GM06990 (cell line): ENCODE measurements at places on chromosomes 2 and 18.

DNA sequence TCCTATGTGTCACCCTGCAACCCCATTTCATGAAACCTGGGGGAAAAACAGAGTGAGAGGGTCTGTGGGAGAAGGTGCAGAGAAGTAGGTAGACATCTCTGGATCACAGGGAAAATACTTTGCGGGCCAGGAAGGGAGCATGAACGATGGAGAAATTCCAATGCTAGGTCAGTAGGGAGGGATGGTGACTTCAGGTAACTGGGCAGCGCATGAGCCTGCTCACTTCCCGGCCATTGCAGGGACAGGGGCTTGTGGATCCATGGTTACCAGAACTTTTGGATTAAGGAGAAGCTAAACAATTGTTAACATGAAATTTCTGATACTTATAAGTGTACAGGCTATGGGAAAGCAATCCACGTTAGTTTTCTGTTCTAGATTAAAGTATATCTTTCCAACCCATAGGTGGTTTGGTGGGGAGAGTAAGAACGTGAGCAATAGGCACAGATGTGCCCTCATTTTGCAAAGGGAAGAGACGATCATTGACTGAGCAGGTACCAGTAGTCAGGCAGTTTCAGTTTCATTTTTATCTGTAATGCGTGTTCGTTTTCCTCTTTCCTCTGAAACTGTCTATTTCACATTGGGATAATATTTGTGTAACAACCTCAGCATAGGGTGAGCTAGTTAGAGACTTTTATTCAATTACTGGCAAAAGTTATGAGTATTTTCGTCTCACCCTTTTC is 65.0 kb downstream of the NYAP2 start:
- DNase-seq, result no peak

GRCh38 chr2:146873646-146874259 is 971.1 kb upstream of the ACVR2A start:
- no peak for DNase-seq

DNA sequence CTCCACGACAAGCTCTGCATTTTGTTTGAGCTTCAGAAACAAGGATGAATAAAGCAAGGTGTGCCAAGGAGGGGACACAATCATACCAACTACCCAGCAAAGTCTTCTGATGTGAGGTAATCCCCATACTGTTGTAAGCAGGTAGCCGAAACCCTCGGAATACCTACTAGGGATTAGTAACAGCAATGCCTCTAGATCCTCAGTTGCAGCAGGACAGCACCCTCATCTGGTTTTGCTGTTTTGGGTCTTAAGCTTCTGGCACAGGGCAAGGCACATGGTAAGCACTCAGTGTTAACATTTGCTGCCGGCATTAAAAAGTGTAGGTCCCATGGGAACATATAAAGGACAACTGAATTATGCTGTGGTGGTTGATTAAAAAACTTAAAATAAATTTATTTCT is 16.0 kb upstream of the LINC00305 start:
- DNase-seq, result no peak

- DNase-seq, result no peak
These were observed 147.1 kb upstream of the OTOS start for GRCh38 chr2:240287496-240288086.

DNA sequence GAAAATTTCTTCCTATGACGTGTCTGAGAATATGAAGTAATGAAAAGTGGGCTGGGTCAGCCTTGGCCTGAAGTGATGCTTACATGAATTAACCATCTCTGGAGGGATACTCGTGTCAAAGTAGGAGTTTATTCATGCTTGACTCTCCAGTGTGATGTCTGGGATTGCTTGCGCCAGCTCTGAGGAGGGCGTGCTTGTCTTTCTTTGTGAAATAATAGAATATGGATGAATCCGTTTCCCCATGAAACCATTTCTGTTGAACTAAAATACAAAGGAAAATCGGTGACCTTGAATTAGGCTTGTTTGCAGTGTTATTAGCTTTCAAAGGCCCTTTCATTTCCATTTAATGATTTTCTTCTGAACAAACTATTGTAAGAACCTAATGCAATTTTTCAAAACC is 77.9 kb downstream of the EML6 start:
- DNase-seq, result no peak

DNA sequence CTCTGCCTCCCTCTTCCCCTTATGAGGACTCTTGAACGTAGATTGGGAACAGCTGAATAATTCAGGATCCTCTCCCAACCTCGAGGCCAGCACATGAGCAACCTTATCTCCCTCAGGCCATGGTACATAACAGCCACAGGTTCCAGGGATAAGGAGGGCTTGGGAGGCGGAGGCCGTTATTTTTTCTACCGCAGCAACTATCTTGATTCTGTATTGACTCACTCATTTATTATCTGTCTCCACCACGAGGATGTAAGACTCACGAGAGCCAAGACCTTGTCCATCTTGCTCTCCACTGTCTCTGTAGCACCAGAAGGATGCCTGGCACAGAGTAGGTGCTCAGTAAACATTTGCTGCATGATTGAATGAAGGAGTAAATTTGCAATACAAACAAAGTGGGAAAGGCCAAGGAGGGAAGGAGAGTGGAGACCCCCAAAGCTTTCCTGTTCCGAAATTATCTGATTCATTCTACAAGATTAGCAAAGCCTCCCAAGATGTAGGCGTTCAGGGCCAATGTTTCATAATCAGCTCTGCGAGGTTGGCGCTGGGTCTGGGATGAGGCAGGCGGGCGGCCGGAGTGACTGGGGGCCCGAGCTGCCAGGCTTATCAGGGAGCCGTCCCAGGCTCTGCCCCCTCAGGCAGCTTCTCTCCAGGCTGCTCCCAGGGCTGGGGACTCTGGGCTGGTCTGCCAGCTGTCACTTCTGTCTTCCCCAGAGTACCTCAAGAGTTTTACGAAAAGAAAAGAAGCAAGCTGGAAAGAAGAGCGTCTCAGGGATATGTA is 31.6 kb downstream of the INPP5D start:
- no peak for DNase-seq

DNA sequence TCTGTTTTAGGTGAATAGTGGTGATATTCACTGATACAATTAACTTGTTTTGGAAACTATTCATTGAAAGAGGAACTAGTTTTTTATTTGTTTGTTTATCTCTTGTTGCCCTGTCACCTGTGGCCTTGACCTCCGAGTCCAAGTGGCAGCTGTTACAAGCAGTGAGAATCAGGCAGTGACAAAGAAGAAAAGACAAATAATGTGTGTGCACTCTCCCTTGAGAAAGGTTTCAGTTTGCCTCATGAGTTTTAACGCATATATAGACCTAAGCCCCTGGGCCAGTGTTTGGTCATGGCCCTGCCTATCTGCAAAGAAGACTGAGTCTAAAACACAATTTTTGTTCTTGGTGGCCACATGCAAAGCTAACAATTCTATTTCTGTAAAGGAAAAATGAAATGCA is 15.3 kb downstream of the KYNU start:
- no peak for DNase-seq

DNA sequence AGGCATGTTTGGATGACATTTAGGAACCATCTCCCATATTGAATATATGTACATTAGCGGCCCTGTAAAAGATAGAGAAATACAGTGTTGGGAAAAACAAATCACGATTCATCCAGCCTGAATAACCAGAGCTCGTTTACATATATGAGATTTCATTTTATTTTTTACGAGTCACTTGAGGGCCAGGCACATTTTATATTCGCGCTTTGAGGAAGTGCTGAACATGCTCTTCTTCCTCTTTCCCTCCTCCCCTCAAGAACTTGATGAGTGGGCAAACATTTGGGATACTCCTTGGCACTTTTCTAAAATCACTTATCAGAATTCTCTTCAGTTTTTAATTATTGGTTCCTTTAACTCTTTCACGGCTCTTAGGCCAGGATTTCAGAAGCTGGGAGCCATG is 268.0 kb upstream of the TANK start:
- DNase-seq, result no peak

DNA sequence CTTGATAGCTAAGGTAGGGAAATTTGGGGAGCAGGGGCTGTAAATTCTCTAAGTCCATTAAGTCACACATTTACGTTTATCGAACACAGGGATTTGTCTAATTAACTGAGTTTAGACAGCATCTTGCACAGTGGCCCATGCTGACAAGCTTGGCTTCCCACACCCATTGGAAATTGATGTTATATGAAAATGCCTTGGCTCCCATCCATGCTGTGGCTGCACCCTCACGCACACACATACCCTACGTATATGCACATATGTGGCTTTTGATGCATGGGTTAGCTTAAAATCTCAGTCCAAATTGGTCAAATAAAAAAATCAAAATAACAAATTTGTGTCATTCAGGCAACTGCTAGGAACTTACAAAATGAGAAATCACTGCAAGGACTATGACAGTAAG is 37.8 kb downstream of the SEC11C start:
- DNase-seq, result no peak

- DNase-seq, result no peak
These were observed 329.5 kb downstream of the PAX3 start for GRCh38 chr2:221969087-221969829.

GRCh38 chr2:54394392-54394791 is 61.7 kb upstream of the SPTBN1 start:
- no peak for DNase-seq

DNA sequence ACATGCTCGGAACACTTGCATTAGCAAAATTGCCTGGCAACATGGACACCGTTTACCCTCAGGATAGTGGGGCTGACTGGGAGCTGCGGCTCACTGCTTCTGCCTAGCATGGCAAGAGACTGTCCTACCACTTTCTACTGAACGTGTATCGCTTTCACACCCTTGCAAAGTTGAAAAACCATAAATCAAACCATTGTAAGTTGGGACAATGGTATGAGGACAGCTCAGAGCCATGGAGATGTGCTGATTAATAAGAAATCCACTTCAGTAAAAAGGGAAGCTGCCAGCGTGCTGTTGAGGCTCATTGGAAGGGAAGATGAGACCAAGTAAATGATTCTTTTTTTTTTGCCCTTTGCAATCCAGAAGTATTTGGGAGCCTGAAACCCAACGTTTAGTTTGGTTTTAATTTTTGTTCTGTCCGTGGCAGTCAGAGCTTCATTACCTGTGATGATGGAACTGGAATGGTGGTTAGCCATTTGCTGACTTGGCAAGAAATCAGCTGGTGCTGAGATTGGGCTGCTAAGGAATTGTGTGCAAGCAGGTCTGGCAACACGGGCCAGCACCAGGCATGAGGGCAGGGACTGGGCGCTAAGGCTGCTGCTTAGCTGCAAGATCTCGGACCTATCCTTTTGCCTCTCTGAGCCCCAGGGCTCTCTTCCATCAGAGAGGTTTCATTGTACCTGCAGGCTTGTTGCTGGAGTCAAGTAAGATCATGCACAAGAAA is 75.5 kb upstream of the HS6ST1 start:
- DNase-seq, result no peak

DNA sequence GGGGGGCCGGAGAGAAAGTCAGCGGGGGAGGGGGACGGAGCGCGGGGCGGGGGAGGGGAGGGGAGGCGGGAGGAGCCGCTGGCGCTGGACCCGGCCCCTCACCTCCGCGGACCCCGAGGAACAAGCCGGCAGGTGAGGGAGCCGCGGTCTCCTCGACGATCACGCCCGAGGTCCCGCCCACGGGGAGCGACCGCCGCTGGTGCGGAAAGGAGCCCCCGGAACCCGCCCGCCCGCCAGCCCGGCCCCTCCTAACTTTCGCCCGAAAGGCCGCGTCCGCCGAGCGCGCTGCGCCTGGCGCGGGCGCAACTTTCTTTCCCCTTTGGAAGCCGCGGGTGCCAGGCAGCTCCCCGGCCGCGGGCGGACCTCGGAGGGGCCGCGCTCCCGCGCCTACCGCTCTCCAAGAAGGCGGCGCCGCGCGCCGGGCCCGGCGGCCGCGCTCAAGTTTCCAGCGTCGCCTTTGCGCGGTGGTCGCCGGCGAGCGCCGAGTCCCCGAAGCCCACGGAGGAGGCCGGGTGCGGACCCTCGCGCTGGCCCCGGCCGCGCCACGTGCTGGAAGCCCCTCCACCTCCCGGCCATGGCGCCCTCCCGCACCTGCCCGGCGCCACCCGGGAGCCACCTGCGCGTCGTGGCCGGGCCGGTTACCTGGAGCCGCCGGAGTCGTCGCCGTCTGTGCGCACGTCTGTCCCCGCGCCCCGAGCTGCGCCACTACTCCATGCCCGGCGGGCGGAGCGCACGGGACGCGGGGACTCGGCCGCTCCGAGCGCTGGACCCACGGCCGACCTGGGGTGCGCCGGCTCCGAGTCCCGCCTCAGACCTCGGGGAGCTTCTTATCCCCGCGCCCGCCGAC is at the start of gene ALKAL2:
ALKAL2 (minus strand) TSS at position 181 of the 847 bp plus-strand sequence. CDS start 256 bp downstream, outside the sequence.
- DNase-seq, result no peak

- no peak for DNase-seq
These were observed 14.9 kb downstream of the NDUFS1 start for GRCh38 chr2:206144383-206144782.

GRCh38 chr2:203354966-203355365 is 26.8 kb downstream of the ABI2 start:
- no peak for DNase-seq

DNA sequence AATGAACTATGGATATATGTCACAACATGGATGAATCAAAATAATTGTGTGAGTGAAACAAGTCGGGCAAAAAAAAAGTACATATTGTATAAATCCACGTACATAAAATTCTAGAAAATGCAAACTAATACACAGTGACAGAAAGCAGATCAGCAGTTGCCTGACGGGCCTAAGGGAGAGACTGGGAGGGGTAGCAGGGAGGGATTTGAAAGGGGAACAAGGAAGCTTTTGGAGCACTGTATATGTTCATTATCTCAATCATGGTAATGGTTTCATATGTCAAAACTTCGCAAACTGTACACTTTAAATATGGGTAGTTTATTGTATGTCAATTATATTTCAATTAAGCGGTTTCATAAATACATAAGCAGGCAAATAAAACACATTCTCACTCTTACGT is 153.8 kb downstream of the ANKRD44 start:
- DNase-seq, result no peak

DNA sequence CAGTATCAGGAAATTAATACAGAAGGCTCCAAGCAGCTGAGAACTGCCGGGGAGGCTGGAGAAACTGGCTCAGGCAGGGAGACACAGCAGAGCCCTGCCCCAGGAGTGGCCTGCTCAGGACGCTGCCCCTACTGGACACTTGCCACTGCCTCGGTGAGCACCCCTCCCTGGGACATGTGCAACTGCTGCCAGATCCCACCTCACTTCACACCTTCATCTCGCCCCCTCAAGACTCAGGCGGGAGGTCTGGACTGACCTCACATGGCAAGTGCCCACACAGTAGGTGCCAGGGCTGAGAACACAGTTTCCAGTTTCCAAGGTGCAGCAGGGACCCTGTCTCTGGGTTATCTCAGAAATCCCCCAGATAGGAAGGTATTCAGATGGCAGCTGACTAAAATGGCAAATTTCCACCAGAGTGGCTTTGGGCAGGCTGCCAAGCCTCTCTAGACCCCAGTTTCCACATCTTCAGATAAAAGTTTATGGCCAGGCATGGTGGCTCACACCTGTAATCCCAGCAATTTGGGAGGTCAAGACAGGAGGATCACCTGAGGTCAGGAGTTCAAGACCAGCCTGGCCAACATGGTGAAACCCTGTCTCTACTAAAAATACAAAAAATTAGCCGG is 33.7 kb upstream of the LBH start:
- DNase-seq, result no peak

DNA sequence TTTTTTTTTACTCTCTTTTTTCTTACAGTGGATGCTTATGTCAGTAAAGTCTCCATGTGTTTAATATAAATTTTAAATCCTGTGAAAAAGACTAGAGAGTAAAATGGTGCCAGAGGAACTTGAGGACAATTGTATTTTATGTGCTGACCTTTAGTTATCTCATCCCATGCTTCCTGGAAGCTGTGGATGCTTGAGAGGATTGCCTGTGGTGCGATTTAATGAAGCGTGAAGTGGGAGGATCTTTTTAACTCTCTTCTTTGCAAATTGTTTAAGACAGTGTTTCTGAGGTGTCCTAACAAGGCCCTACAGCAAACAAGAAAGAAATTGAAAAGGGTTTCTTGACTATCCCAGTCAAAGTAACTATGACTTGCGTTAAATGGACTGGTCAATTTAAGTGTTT is 84.2 kb downstream of the DTNA start:
- DNase-seq, result no peak
